Suppressor macrophage (primary cell): ENCODE measurements at places on chromosomes 5 and 9.

DNA sequence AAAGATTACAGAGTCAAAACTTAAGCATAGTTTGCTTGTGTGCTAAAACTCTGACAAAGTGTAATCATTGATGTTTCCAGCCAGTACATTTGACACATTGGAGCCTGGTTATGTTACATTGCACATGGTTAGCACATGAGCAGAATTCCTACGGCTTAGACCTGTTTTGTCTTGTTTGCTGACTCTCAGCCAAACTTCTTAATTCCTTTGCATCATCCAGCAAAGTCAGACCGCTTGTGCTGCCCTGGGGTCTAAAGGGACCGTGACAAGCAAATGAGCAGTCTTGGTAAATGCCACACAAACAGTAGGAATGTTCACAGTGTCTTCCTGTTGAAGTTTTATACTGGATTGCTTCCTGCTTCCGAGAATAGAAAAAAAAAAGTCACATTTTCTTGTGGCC, 72.0 kb upstream of the ENTREP1 start:
- no peak for DNase-seq

DNA sequence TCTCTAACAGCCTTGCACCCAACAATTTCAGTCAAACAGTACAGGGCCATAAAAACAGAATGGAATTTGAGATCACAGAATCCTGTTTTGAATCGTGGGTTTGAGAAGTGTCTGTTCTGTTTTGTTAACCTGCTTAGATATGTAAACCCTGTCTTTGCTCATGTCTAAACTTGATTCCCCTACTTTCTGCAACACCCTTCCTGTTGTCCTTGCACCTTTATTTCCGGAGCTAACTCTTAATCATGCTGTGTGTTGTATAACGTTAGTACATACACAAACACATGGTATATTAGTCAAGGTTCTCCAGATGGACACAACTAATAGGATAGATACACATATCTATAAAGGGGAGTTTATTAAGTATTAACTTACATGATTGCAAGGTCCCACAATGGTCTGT, 2229.2 kb upstream of the C9orf72 start:
- no peak for DNase-seq

- DNase-seq = peak; percentile 93
These were observed 52.8 kb downstream of the IRF1 start for GRCh38 chr5:132437604-132438266.

- no peak for DNase-seq
These were observed 60.9 kb upstream of the IL17B start for GRCh38 chr5:149439899-149440542.

DNA sequence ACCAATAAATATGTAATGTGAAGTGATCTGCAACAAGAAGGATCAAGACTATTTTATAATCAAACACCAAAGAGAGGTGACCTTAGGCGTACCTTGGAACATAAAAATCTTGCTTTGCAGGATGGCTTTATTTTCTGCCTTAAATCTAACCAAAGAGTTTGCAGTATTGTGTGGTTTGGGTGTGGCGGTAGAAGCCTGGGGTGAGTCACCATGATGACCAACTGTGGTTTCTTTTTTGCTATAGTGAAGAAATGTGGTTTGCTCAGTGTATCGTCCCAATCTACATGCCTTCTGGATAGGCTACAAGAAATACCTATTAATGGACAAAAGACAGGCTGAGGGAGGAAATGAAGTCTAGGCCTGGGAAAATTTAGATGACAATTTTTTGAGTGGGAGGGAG, 5.1 kb upstream of the CAST start:
- peak; percentile 76 for DNase-seq

GRCh38 chr5:165775111-165775510, 2269.7 kb downstream of the MAT2B start:
- DNase-seq = no peak

- DNase-seq = no peak
These were observed 61.5 kb downstream of the TSTD2 start for GRCh38 chr9:97571664-97572063.

GRCh38 chr9:23537192-23538066, 288.6 kb downstream of the ELAVL2 start:
- no peak for DNase-seq

DNA sequence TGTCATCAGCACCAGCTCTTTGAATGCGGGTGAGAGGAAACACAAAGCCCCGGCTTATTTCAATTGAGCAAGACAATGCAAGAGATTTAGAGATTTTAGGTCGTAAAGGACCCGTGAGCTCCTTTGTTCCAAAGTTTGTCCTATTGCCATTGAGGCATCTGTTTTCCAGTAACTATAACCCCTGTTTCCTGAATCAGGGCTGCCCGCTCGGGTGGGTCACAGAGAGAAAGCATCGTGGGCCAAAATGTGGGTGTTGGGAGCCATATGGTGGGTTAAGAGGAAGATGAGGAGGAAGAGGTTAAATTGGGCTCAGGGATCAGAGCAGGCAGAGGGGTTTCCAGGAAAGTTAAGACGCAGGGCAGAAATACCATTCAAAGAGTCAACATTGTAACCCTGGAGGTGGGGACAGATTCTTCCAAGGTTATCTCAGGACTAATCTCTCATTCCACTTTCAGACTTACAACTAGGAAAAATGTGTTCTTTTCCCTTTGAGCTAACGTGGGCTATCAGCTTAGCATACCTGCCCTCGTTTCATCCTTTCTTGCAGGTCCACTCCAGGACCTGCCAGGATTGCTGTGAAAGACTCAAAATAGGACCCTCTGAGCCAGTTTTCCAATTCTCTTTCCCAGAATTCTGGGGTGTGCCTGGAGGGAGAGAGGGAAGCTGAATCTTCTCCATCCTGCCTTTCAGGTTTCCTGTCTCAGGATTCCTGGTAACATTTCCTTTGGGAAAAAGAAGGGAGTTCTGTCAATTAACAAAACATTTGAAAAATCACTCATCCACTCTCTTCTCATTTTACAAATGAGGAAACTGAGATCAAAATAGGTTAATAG, 95.5 kb upstream of the TAF11L2 start:
- no peak for DNase-seq

DNA sequence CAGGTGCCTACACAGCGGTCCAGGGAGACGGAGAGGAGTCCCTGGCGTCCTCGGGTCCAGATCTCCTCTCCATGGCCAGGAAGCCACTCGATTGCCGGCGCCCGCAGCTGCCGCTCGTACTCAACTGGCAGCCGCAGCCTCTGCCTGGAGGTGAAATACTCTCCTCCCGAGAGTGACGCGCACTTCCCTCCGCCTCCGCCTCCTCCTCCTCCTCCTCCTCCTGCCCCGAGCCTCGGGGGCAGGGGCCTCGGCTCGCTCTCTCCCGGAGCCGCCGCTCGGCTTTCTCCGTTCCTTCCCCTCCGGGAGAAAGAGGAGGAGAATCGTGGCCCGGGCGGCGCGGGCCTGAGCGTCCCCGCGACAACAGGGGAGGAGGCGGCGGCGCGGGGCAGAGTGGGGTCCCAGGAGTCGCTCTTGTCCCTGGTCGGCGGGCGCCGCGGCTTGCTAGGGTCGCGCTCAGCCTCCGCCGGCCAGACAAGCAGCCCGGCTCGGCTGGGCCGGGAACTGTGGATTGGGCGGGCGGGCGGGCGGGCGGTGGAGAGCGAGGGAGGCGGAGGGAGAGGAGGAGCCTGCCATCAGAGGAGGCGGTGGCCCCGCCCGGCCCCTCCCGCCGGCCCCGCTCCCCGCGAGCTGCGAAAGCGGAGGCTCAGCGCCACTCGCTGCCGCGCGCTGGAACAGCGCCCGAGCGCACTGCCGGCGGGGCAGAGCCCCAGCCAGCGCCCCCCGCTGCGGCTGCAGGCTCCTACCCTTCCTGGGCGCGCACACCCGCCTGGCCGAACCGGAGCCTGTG, at the start of gene CEMIP2:
TSS of gene CEMIP2 (minus strand) at position 126 of the 787 bp plus-strand sequence. CDS start 18,140 bp downstream, outside the sequence.
- DNase-seq = peak; percentile 96

DNA sequence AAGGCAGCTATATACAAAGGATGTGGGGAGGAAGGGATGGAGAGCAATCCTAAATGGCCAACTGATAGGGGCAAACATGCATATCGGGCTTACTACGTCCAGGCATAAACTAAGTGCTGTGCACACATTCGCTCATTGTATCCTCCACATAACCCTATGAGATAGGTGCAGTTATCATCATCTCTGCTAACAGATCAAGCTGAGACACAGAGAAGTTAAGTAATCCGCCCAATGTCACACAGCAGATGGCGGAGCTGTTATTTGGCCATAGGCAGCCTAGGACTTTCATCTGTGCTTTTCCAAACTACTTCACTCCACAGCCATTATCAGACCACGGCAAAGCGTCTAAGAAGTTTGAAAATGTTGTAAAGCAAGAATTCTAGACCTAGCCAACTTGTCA, 197.5 kb downstream of the RGS3 start:
- no peak for DNase-seq

- DNase-seq = no peak
These were observed 294.8 kb downstream of the DNAH5 start for GRCh38 chr5:13649656-13650055.

- DNase-seq = no peak
These were observed 70.1 kb downstream of the RFX3 start for GRCh38 chr9:3455717-3456116.

- DNase-seq = no peak
These were observed 1.6 kb downstream of the SLC27A6 start for GRCh38 chr5:128966846-128967245.

GRCh38 chr9:69307446-69308205, 17.4 kb upstream of the ENTREP1 start:
- DNase-seq = no peak

DNA sequence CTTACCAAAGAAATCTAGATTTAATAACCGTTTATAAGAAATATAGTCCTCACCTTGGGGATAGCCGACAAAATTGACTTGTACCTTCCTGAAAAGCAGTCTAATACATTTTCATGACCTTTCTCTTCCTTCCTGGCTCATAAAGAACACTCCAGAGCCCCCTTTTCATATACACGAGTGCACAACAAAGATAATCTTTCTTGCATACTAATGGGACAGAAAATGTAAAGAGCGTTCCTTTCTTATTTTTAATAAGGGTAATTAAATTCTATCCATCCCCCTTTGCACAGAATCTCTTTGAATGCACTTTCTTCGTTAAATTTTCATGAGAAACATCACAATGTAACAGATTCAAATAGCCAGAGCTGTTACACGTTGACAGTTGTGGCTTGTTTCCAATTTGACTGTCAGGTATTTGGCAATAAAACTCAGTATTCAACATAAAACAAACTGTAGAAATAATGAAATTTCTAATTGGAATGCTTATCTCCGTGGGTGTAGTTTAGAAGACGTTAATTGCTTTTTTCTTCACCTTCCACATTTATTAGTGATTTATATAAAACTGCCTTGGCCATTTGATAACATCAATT, 732.3 kb upstream of the DMAC1 start:
- DNase-seq = no peak

- no peak for DNase-seq
These were observed 13.1 kb upstream of the SLC12A7 start for GRCh38 chr5:1125030-1125357.

- no peak for DNase-seq
These were observed 342.7 kb downstream of the DIRAS2 start for GRCh38 chr9:90299968-90300367.

DNA sequence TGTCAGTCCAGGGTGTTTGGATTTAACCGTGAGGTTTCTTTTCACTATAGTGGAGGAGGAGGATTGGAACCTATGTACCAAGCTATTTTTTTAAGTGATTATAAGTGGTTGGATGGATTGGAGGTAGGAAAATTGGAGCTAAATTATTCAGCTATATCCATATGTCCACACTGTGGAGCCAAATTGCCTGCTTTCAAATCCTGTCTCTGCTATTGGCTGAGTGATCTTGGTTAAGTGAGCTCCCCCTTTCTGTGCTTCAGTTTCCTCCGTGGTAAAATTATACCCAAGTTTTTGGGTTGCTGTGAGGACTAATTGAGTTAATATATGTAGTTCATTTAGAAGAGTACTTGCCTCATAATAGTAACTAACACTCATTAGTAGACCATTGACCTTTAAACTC, 2.5 kb downstream of the CENPP start:
- DNase-seq = peak; percentile 9

GRCh38 chr5:1400936-1401335, 44.3 kb downstream of the SLC6A3 start:
- no peak for DNase-seq

- DNase-seq = no peak
These were observed 13.9 kb downstream of the NEK6 start for GRCh38 chr9:124271660-124272059.

DNA sequence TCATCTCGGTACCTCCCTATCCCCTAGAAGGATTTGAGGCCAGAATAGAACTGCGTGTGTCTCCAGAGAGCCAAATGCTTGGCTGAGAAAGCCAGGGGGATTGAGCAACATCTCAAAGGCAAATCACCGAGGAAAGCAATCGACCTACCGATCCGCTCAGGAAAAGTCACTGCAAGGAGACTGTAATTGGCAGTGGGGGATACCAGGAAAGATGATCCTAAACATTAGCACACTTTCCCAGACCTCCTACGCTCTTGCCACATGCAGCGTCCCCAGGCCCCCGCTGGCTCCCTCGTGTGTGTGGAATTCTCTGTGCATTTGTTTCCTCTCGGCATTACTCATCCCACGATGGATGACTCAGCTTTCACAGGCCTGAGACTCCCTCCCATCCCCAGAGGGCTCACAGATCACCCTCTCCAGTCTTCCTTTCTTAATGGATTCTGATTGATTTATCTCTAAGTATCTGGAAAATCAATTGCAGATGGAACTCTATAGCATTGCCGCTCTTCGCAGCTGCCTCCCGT, 82.2 kb upstream of the ICE1 start:
- no peak for DNase-seq

- DNase-seq = no peak
These were observed 107.3 kb upstream of the SPOCK1 start for GRCh38 chr5:137606401-137606800.

GRCh38 chr9:125884218-125884595, 137.0 kb downstream of the PBX3 start:
- no peak for DNase-seq

DNA sequence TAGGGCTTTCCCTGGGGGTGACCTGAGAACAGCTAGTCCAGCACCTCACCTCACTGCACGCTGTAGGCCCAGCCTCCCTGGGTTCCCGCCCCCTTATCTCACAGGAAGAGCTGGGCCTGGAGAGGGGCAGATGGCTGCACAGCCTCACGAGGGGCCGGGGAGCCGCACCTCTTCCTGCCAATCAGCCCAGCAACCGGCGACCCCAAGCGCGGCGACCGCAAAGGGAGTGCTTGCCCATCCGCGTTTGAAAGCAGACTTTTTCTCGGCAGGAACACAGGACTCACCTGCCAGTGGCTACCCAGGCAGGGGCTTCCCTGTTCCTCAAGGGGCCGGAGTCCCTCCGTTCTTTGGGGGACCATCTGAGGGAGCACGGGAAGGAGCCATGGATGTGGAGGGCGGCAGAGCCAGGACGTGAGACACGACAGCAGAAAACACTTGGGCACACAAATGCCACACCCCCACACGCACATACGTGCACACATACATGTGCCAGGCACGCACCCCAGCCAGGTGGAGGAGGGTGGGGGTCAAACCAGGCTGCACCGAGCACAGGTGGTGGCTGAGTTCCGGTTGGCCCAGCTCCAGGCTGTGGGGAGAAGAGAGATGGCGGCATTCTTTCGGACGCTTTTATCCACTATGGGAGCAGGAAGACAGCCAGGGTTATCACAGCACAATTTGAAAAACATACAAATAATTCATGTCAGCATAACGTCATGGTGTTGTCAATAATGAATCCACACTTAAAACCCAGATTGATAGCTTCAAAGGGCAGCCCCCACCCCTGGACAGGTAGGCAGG, 11.3 kb downstream of the TMEM250 start:
- no peak for DNase-seq
